HTR-8/SVneo (cell line): ENCODE measurements at places on chromosomes 12 and 14.

- no peak for DNase-seq
These were observed 274.9 kb downstream of the EMP1 start for GRCh38 chr12:13471471-13471870.

GRCh38 chr12:56682323-56682722 lies 5.8 kb downstream of the PTGES3 start:
- DNase-seq = no peak

DNA sequence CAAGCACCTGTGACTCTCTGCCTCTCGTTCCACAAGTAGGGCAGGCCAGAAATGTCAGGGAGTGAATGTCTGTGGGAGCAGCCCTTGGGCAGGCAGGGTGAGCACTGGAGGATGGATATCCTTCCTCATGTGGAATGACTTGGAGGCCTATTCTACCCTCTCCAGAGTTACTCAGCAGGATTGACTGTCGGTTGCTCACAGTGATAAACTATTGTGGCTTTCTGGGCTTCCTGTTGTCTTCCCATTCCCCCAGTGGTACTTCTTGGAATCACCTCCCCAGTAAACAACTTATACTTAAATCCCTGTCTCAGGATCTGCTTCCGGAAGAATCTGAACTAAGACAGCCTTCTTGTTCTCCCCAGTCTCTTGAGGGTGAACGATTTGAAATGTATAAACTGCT lies 79.6 kb upstream of the MANSC4 start:
- no peak for DNase-seq

DNA sequence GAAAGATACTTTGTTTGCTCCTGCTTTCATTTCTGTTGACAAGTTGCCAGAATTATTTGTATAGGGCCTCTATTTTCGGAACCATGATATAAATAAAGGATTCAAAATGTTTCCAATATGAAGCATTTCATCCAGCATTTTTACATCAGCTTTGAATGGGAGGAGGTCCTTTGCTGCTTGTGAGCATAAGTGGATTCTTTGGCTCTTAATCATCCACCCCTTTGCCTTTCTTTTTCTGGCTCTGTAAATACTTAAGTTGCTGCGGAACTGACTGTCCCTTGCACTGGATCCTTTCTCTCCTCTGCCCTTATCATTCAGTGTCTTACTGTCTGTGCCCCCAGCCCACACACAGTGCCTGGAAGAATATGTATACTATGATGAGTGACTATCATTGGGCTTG lies 357.3 kb upstream of the RGS6 start:
- DNase-seq = peak; percentile 67

GRCh38 chr12:130976171-130976720 lies 22.5 kb downstream of the ADGRD1 start:
- DNase-seq = no peak

DNA sequence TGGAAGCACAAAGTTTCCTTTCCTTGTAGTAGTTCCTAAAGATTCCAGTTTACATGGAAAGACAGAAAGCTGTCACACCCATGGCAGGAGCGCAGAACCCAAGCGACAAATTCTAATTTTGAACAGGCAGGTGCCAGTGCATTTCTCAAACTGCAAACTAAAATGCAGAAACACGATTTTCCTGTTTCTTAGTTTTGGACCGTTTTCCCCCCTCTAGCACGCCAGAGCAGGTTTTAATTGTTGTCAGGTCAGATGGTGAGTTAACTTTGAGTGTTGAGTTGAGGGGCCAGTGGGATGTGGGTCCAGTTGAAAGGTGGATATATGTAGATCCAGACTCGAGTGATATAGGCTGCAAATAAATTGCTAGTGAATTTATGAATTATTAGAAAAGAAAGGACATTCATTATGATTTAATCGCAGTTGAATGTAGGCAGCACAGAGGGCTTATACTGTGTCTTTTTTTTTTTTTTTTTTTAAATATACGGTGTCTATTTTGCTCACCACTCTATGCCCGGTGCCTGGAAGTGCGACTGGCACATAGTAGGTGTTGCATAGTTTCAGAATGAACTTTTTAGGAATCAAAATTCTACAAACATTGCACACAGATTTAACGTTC lies 909 bp upstream of the ETFBKMT start:
- DNase-seq = no peak

DNA sequence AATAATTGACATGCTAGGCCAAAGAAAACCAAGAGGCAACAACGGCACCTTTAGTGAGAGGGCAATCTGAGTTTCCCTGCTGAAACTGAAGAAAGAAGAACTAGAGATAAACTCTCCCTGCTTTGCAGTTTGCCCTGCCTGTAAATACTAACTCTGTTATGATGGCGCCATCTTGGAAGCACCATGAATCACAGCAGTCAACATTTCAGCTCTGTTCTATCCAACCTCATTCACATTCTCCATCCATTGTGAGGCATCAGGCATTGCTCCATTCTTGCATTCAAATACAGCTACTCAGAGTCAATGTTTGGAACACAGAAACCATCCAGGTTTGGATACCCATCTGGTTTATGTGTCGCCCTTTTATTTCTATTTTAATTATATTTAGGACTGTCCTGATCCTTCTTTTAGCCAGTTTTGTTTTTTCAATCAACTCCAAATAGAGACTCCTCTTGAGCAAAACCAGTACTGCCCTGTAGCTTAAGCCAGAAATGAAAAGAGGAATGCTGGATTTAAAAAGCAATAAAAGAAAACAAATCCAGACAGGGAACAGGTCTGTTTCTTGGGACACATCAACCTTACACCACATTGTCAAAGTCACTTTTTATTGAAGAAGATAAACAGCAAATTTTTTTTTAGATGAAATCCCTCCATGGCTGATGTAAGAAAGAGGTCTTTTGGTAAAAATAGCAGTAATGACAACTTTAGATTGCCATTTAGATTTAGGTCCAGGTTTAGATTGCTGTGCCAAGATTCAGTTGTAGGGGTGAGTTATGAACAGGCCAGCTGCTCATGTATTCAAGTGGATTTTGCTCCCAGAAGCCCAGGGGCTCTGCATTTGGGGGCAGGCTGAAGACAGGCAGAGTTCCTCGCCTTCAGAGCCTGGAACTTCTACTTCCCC lies 33.3 kb upstream of the PPM1A start:
- DNase-seq = no peak
